A549 treated with GW870086 at 1 μM for 4 hours (cell line): ENCODE measurements at places on chromosomes 7 and 10. TPM values are rescaled to one million over a fixed set of nuclear protein-coding genes. Genes with fewer than 3 reads are reported as not detected.

Gene SFR1
- total RNA-seq: 14.7 to 20.6 TPM (median 17.4 TPM) in 5 replicates

Gene MALRD1
- not detected in 5 replicates for total RNA-seq

Gene ZNF853
- 1.7 to 2.9 TPM (median 2.5 TPM) in 5 replicates for total RNA-seq

Gene RGR
- not detected in 5 replicates for total RNA-seq
